ENCODE measurements at places on chromosomes 3 and 15. TPM values are rescaled to one million over a fixed set of nuclear protein-coding genes. Genes with fewer than 3 reads are reported as not detected.

- peak; percentile 19 for DNase-seq
Observed at GRCh38 chr3:171459137-171459941, 866 bp downstream of the TNIK start.

DNA sequence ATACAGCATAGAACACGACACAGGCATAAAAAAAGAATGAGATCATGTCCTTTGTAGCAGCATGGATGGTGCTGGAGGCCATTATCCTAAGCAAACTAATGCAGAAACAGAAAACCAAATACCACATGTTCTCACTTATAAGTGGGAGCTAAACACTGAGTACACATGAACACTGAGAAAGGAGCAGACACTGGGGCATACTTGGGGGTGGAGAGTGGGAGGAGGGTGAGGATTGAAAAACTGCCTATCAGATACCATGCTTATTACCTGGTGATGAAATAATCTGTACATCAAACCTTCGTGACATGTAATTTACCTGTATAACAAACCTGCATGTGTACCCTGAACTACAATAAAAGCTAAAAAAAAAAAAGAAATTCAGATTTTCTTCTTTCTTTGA lies 100.4 kb downstream of the PPM1L start:
- DNase-seq = no peak

GRCh38 chr3:9955067-9955502 lies 2.9 kb upstream of the PRRT3 start:
- DNase-seq = no peak

LRRC49 gene
- 1.1 TPM for total RNA-seq

CYP8B1 gene
- total RNA-seq = not detected
